ENCODE measurements at places on chromosomes 13 and 19.

DNA sequence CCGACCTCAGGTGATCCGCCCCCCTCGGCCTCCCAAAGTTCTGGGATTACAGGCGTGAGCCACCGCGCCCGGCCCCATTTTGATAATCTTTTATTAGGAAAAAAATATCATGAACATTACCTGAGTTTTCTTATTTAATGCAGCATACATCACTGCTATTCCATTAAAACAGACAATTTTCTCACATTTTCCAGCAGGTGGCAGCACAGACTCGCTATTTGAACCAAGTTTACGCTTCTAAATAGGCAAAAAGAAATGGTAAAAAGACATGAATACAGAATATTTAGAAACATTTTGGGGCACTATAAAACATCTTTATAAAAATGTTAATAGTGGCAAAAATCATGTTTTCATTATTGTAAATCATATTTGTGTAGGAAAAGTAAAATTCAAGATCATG is 903.1 kb downstream of the SLITRK6 start:
- no peak for DNase-seq

DNA sequence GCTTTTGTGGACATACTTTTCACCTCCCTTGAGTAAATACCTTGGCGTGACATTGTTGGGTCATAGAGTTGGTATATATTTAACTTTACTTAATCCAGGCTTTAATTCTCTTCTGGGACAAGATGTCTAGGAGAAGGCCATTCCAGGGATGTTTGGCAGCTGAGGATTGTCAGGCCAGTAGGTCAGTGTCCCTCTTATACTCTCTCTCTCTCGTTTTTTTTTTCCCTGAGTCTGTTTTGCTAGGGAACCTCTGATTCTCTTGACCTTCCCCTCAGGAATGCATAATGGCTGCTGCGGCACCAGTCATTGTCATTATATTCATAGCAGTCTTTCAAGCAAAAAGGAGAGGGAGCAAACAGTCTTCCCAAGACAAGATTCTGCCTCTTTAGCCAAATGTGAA is 48.8 kb downstream of the BICRA start:
- no peak for DNase-seq

DNA sequence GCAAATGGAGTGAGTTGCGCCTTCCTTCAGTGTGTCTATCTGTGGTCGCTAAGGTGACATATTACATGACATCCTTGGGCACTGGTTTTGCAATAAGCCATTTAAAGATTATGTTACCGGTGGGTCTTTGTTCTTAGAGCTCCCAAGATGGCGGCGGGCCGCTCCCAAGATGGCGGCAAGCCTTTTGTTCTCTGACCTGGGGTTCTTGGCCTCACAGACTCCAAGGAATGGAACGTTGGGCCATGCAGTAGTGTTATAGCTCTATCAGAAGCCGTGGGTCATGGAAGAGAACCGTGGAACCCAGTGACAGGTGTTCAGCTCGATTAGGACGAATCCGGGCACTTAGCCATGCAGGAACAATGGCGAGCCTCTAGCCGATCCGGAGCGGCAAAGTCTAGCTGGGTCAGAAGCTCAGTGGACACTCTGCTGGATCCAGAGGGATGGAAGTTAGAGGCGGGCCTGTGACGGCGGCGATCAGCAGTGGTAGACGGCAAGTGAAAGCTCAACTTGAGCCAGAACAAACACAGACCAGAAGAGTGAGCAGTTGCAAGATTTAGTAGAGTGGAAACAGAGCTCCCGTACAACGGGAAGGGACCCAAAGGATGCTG is 188.6 kb downstream of the TEX29 start:
- DNase-seq: no peak

GRCh38 chr19:48613024-48613851 is 1.6 kb downstream of the FAM83E start:
- no peak for DNase-seq

DNA sequence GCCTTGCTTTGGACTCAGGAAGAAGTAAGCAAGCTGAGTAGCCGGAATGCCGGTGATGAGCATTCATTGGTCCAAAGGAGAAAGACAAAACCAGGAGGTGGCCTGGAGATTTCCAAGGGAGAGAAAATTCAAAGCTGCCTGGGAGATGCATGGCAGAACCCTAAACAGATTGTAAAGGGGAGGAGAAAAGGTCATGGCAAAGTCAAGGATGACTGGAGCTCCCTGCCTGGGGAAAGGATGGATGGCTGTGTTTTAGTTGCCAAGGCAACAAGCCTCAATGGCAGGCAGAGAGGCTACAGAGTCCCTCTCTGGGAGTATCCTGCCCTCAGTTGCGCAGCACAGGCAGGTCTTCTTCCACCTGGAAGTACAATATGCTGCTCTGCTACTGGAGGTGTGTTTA is 134.0 kb downstream of the ENOX1 start:
- no peak for DNase-seq

GRCh38 chr19:41919948-41920712 is 8.1 kb downstream of the ERFL start:
- DNase-seq: no peak

GRCh38 chr13:40200273-40200978 is 466.0 kb downstream of the FOXO1 start:
- no peak for DNase-seq

GRCh38 chr13:65943024-65943423 is 1287.1 kb downstream of the PCDH9 start:
- no peak for DNase-seq

- DNase-seq: no peak
Measured at GRCh38 chr19:18905058-18905456, 9.1 kb upstream of the CERS1 start.

- DNase-seq: no peak
Measured at GRCh38 chr19:43699506-43700394, 16.1 kb upstream of the IRGC start.

DNA sequence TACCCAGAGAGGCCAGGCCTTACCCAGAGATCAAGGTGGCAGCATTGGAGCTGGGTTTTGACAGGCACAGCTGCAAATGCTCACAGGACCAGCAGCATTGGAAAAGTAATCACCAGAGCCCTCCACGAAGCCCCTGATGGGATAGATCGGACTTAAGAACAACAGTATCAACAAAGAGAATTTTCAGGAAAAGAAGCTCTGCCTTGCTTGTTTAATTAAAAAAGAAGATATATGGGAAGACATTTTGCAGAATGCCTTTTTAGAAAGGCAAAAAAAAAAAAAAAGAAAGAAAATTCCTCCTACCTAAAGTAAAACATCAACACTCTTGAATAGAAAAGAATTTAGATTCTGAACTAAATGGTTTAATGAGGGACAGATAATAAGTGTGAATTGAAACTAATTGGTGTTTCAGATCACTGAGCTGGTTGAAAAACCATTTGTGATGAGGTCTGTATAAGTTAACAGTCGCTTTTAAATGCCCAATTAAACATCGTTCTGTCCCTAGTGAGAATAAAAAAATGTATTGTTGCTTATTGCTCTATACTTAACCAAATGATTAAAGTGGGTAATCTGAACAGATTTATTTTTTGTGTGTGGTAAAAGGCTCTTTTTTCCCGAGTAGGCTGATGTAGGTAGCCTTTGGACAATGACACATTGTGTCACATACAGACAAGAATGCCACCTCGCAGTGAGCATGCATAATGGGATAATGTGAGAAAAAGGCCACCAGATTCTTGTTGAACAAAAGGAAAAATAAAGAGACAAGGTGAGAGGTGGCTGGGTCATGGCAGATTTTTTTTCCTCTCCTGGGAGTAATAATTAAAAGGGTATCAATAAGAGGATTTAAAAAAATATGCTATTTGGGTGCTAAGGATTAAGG is 93.0 kb upstream of the ARGLU1 start:
- DNase-seq: no peak

DNA sequence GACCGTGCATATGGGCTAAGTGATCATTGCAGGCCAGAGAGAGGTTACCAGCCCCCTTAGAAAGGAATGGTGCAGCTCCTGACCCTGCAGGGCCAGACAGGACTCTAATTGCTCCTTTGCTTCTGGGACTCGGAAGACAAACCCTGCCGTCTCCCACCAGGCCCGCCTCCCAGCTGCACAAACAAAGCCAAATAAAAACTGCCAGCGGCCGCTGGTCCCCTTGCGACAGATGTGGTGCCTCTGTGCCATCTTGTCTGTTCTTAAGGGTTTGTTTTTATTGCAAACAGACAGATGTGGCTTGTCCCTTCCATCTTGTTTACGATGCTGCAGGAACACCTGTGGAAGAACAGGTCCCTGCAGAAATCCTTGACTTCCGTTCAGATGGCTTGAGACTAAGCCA is 434.4 kb upstream of the TSHZ3 start:
- DNase-seq: peak; percentile 16

DNA sequence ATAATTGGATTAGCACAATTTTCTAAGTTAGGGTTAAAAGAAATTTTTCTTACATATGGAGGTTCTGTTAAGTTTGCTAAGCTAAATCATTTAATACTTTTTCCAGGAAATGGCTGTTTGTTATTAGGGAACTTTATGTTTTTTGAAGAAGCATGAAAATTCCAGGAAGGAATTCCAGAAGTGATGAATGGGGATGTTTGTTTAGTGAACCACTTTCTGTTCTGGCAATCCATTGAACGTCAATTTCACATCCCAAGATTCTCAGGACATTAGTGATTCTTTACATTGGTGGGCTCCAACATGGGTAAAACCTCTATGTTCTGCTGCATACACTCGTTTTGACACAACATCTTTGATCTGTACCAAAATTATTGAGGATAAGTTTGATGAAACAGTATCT is 534.4 kb downstream of the IRS2 start:
- no peak for DNase-seq

GRCh38 chr19:44557933-44558332 is 28.5 kb upstream of the CEACAM20 start:
- DNase-seq: no peak

- no peak for DNase-seq
Measured at GRCh38 chr19:10105509-10106099, 558 bp upstream of the PPAN start.

DNA sequence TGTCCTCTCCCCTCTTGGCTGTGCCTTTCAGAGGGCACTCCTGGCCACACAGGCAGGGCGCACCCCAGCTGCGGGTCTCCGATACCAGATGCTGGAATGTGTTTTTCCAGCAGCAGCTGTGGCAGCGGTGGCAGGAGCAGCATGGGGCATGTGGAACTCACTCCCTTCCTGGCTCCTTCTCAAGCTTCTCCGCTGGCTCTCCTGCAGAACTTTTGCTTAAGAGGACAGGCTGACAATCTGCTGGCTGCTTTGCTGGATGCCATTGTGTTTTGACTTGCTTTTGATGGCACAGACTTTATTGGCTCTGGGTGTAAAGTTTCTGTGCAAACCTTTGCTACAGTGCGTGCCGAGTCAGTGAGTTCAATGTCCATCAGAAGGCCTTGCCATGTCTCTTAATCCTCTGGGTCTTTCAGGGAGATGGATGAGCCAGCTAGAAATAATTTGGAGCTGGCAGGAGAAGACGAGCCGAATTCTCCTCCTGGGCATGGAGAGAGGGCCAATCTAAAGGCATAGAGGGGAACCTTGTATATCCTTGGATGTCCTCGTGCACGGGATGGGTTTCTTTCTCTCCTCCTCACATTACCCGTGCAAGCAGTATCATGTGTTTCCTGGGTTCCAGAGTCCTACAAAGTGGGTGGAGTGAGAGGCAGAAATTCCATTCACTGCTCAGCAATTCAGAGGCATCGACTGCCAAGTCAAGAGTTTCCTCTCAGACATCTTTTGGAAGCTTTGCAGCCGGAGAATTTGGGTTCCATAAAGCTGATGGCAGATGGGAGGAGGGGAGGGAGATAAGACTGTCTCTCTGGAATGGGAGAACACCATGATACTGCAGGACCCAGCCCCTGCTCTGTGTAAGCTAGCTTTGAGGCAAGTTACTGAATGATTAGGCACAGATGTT is 231.2 kb downstream of the FGF9 start:
- no peak for DNase-seq

GRCh38 chr13:110556224-110556606 is 5.3 kb downstream of the RAB20 start:
- no peak for DNase-seq

DNA sequence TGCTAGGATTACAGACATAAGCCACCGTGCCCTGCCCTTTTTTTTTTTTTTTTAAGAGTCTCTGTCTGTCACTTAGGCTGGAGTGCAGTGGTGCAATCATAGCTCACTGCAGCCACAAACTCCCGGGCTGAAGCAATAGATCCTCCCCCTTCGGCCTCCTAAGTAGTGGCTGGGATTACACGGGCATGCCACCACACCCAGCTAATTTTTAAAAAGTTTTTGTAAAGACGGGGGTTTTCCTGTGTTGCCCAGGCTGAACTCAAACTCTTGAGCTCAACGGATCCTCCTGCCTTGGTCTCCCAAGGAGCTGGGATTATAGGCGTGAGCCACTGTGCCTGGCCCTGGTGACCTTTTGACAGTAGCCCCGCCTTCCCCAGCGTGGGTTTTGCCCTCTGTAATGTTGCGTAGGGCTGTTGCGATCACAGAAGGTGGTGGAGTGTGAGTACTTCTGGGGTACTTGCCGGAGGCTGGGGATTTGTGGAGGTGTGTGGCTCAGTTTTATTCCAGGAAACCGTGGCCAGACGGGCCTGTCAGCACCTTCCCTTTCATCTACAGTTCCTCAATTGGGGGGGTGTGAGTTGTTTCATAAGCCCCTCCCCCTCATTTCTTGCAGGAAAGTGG is 11.6 kb upstream of the RETN start:
- DNase-seq: no peak

GRCh38 chr19:43768273-43769050 is 12.3 kb downstream of the KCNN4 start:
- DNase-seq: no peak

- DNase-seq: no peak
Measured at GRCh38 chr13:100544866-100545683, 43.5 kb downstream of the GGACT start.

- DNase-seq: no peak
Measured at GRCh38 chr19:16454351-16454918, 17.3 kb downstream of the EPS15L1 start.

DNA sequence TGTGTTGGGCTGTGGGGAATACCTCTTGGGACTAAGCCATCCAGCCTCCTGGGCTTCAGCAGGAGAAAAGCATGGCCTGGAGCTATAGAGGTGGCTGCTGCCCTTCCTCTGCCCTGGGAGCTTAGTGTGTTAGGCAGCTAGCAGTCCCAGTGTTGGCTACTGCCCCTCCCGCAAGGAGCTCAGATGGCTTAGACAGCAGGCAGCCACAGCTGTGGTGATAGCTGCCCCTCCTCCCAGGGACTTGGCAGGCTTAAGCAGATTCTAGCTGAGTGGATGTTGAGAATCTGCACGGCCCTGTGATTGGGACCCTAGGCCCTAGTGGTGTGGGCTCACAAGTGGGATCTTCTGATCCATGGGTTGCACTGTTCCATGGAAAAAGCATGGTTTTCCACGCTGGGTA is 264.5 kb downstream of the TDRD3 start:
- no peak for DNase-seq

GRCh38 chr19:33406521-33407139 is 33.1 kb downstream of the CEBPG start:
- peak; percentile 22 for DNase-seq
